ENCODE measurements at places on chromosomes 2 and 18. TPM values are rescaled to one million over a fixed set of nuclear protein-coding genes. Genes with fewer than 3 reads are reported as not detected.

ACTR1B gene
- 62.4 TPM for total RNA-seq

TEKT4 gene
- total RNA-seq: not detected

- no peak for DNase-seq
Measured at GRCh38 chr2:118654945-118655344, 192.5 kb downstream of the EN1 start.

DNA sequence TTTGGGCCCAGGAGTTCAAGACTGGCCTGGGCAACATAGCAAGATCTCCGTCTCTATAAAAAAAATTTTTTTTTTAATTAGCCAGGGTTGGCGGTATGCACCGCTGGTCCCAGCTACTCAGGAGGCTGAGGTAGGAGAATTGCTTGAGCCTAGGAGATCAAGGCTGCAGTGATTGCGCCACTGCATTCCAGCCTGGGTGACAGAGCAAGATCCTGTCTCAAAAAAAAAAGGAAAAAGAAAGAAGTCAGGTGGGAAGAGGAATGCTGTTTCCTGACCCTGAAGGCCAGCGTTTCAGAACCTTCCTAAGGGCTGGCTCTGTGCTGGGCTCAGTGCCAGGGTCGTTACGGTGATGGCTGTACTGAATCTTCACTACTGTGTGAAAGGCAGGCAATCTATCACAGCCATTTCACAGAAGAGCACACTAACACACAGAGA, 35.0 kb upstream of the AGAP1 start:
- no peak for DNase-seq

DNA sequence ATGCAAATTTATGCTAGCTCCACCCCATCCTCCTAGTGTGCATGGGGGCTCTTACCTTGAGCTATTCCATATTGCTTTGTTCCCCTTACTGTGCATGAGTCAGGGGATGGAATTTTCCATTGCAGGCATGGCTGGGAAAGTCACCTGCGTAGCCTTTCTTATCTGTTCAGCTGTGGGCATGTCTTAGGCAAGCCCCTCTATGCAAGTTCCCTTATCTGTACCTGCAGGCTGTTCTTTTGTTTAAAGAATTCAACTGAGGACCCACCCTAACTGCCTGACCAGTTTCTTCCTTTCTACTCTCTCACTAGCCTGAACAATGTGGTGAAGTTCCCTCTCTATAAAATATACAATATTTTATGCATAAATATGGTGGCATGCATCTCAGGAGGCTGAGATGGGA, 54.2 kb upstream of the CDCA7 start:
- DNase-seq: no peak

GRCh38 chr2:205658572-205658971, 23.7 kb upstream of the NRP2 start:
- DNase-seq: no peak

Data from glomerular endothelial cell (primary cell).